Activated naive CD4-positive, alpha-beta T cell treated with anti-CD3 and anti-CD28 coated beads for 36 hours (primary cell): ENCODE measurements at places on chromosomes 7 and 10. TPM values are rescaled to one million over a fixed set of nuclear protein-coding genes. Genes with fewer than 3 reads are reported as not detected.

- H3K27ac ChIP-seq: no peak overlapping the region
- H3K36me3 ChIP-seq: peaks cover 14% of the 10 kb centered on the region
- H3K4me3 ChIP-seq: no peak overlapping the region
Observed at GRCh38 chr7:127955051-127955531, 76.1 kb downstream of the LRRC4 start.

- H3K36me3 ChIP-seq: no peaks in the 10 kb centered on the region
- peak overlapping the region; percentile 36 for H3K27ac ChIP-seq
- no peak overlapping the region for H3K4me3 ChIP-seq
- DNase-seq: peak; percentile 14
- peaks cover 19% of the 10 kb centered on the region for H3K4me1 ChIP-seq
Observed at GRCh38 chr10:16770670-16771069, 46.6 kb downstream of the RSU1 start.

GRCh38 chr10:100041306-100042002 lies 31.7 kb upstream of the DNMBP start:
- H3K36me3 ChIP-seq: no peaks in the 10 kb centered on the region
- peaks cover 7% of the 10 kb centered on the region for H3K4me1 ChIP-seq
- peaks cover 6% of the 10 kb centered on the region for H3K27me3 ChIP-seq
- no peak overlapping the region for H3K4me3 ChIP-seq

DNA sequence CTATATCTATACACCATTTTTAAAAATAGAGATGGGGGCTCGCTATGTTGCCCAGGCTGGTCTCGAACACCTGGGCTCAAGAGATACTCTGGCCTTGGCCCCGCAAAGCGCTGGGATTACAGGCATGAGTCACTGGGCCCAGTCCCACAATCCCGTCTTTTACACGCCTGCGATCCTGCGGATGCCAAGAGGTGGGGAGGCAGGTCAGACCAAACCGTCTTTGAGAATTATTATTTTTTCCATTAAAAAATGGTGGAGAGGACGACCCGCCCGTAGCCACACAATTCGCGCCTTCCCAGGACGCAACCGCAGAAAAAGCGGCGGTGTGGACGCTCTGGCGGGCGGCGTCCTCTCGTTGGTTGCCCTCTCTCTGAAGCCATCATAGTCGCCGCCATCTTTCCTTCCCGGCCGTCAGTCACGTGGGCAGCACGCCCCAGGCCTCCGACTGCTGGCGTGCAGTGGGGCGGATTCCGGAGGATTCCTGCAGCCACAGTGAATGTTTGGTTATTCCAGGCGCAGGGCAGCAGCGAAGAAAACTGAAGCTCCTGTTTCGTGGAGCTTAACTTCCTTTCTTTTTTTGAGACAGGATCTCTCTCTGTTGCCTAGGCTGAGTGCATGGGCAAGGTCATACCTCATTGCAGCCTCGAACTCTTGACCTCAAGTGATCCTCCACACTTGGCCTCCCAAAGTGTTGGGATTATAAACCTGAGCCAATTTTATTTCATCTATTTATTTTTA lies 9.9 kb upstream of the EPHB4 start:
- H3K4me3 ChIP-seq: peak overlapping the region; percentile 68
- peak overlapping the region; percentile 72 for H3K27ac ChIP-seq
- no peaks in the 10 kb centered on the region for H3K36me3 ChIP-seq
- peak; percentile 80 for DNase-seq

- H3K4me3 ChIP-seq: no peak overlapping the region
- no peaks in the 10 kb centered on the region for H3K36me3 ChIP-seq
- DNase-seq: no peak
- no peaks in the 10 kb centered on the region for H3K4me1 ChIP-seq
Observed at GRCh38 chr10:1893941-1894340, 156.6 kb upstream of the ADARB2 start.

Gene PLA2G12B
- not detected for total RNA-seq

GRCh38 chr7:66277492-66277891 lies 72.4 kb downstream of the TPST1 start:
- no peak for DNase-seq
- H3K36me3 ChIP-seq: no peaks in the 10 kb centered on the region
- no peak overlapping the region for H3K27ac ChIP-seq
- H3K4me1 ChIP-seq: no peaks in the 10 kb centered on the region
- no peak overlapping the region for H3K4me3 ChIP-seq

DNA sequence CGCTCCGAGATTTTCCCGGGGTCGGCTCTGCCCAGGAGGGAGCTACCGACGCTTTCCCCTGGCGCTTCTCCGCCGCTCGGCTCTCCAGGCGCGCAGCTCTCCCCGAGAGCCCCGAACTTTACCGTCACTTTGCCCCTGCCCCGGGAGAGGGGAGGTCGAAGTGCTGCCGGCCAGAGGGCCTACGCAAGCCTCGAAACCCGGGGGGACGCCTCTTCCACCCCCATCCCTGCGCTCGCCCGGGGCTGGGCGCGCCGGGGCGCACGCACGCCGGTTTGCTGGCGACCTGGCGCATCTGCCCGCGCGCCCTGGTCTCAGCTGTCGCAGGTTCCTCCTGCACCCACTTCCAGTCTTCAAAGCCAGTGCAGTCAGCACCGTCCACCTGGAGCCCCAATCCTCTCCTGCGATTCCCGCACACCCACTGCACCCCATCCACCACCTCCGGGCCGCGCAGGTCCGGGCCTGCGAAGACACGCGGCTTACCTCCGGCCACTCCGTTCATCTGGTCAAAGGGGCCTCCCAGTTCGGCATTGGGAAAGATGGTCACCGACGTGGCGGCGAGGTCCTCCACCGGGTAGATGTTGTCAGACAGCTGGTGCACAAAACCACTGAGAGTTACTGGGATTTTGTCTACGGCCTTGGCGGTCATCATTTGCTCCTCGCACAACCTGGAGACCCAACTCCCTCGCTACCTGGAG lies 638 bp downstream of the EGR2 start:
- peak overlapping the region; percentile 98 for H3K27ac ChIP-seq
- peaks cover 51% of the 10 kb centered on the region for H3K4me1 ChIP-seq
- peaks cover 33% of the 10 kb centered on the region for H3K36me3 ChIP-seq
- peak overlapping the region; percentile 95 for H3K4me3 ChIP-seq
- peaks cover 9% of the 10 kb centered on the region for H3K27me3 ChIP-seq

Gene SVOPL
- not detected for total RNA-seq

GRCh38 chr7:37040330-37040729 lies 316.0 kb upstream of the AOAH start:
- H3K36me3 ChIP-seq: peaks cover 58% of the 10 kb centered on the region
- H3K27ac ChIP-seq: no peak overlapping the region
- H3K4me3 ChIP-seq: no peak overlapping the region
- no peak for DNase-seq

GRCh38 chr10:103767756-103768155 lies 87.6 kb downstream of the SH3PXD2A start:
- no peak for DNase-seq
- peaks cover 66% of the 10 kb centered on the region for H3K4me1 ChIP-seq
- no peak overlapping the region for H3K4me3 ChIP-seq

Gene ADAM8
- total RNA-seq: 120 TPM

DNA sequence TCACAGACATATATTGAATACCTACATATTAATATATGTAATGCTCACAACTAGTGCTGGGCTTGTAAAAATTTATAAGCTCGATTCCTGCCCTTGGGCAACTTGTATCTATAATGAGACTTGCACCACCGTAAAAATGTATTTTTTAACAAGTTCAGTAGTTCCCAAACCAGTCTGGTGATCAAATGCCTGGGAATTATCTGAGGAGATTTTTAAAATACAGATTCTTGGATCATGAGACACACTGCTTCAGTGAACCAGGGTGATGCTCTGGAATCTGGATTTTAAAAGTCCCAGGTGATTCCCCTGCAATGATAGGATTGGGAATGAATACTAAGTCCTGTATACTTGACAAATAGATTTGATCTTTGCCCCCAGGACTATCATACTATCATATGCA lies 4.3 kb upstream of the MICU1 start:
- H3K4me3 ChIP-seq: no peak overlapping the region
- DNase-seq: no peak
- no peaks in the 10 kb centered on the region for H3K27me3 ChIP-seq
- no peaks in the 10 kb centered on the region for H3K36me3 ChIP-seq

GRCh38 chr7:122183106-122183505 lies 39.1 kb upstream of the AASS start:
- H3K4me3 ChIP-seq: no peak overlapping the region
- DNase-seq: no peak
- no peak overlapping the region for H3K27ac ChIP-seq
- H3K4me1 ChIP-seq: no peaks in the 10 kb centered on the region
- H3K27me3 ChIP-seq: no peaks in the 10 kb centered on the region
- no peaks in the 10 kb centered on the region for H3K36me3 ChIP-seq

DNA sequence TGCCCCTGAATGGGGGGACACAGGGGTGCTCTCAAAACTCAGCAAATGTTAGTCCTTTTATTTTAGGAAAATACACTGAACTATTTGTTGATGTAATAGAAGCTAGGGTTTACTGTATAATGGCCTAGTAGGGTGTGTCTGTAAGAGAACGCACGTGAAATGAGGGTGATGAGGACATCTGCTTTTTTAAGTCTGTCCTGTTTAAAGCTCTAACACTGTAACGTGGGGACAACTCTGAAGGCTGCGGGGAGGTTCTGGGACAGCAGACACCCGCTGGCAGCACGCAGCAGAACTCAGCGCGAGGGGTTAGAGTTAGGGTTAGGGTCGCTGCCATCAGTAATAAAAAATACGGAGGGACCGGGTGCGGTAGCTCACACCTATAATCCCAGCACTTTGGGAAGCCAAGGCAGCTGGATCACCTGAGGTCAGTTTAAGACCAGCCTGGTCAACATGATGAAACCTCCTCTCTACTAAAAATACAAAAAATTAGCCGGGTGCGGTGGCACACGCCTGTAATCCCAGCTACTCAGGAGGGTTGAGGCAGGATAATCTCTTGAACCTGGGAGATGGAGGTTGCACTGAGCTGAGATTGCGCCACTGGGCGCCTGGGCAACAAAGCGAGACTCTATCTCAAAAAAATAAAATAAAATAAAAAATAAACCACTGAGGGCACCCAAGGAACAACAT lies 98.0 kb downstream of the CTBP2 start:
- no peak overlapping the region for H3K27ac ChIP-seq
- no peak for DNase-seq
- H3K36me3 ChIP-seq: no peaks in the 10 kb centered on the region
- peaks cover 15% of the 10 kb centered on the region for H3K4me1 ChIP-seq

- H3K36me3 ChIP-seq: no peaks in the 10 kb centered on the region
- DNase-seq: no peak
- H3K27me3 ChIP-seq: no peaks in the 10 kb centered on the region
Observed at GRCh38 chr7:152476551-152476950, 40.7 kb upstream of the KMT2C start.

Gene FXYD4
- not detected for total RNA-seq

Gene H2BK1
- not detected for total RNA-seq

DNA sequence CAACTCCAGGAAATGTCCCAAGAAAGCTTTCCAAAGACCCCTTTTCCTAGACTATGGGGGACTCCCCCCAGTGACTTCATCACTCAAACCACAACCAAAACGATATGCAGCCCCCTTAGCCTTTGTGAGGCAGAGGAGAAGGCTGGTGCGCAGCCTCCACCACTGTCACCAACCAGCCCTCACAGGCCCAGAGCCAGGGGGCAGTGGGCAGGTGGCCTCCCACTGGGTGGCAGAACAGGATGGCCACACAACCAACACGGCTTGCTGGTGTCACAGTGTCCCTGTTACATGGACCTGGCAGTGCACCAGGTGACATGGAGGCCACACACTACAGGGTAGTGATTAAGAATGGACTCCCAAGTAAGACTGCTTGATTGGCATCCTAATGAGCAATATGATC lies 172.0 kb downstream of the PLXNA4 start:
- H3K27ac ChIP-seq: no peak overlapping the region
- no peaks in the 10 kb centered on the region for H3K4me1 ChIP-seq
- no peak overlapping the region for H3K4me3 ChIP-seq

DNA sequence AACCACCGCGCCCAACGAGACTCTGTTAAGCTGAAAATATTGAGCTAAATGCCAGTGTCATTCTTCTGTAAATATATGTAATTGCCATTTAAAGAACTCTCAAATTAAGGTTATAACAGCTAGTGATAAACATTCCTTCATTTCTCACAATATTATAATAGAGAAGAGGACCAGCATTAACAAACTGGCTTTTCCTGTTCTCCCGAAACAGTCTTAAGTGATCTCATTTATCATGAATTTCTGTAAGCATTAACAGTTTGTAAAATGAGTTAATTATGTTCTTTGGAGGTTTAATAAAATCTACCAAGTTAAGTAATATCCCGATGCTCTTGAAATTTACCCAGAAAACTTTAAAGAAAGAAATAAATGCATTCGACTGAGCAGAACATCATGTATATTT lies 352.8 kb downstream of the KCNMA1 start:
- no peaks in the 10 kb centered on the region for H3K36me3 ChIP-seq
- H3K27me3 ChIP-seq: peaks cover 10% of the 10 kb centered on the region
- no peak for DNase-seq
- H3K4me3 ChIP-seq: no peak overlapping the region

Gene SLC26A3
- not detected for total RNA-seq

DNA sequence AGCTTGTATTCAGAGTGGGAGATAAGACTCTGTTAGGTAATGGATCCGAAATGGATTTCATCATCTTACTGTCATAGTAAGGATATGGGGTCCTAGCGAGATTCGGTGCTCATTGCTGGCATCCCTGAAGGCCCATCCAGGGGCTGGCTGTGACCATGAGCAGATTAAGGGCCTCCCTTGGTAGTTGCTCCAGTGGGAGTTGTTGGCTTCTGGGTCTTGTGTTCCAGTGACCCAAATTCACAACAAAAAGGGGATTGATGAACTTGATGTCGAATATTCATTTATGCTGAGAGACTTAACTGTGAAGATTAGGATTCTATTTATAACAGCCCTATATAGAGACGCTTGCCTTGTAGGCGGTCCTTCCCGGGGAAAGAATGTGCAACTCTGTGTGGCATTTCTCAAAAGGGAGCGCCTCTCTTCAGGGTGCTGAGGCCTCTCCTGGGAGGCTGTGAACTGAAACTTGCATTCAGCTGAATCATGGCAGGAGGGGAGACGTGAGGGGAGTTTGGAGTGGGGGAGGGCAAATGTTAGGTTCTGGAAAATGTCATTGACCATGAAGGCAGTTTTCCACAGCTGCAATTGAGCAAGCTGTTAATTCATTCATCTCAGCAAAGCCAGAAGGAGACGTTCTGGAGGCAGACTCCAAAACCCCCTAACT lies 233.1 kb upstream of the FZD8 start:
- H3K4me1 ChIP-seq: no peaks in the 10 kb centered on the region
- H3K4me3 ChIP-seq: no peak overlapping the region
- H3K27ac ChIP-seq: no peak overlapping the region
- H3K36me3 ChIP-seq: no peaks in the 10 kb centered on the region
- no peak for DNase-seq

Gene GJD4
- not detected for total RNA-seq

- no peak overlapping the region for H3K27ac ChIP-seq
- peaks cover 10% of the 10 kb centered on the region for H3K27me3 ChIP-seq
- peaks cover 14% of the 10 kb centered on the region for H3K4me1 ChIP-seq
- H3K4me3 ChIP-seq: peak overlapping the region; percentile 88
Observed at GRCh38 chr7:75737856-75738603, 711 bp downstream of the HIP1 start.

DNA sequence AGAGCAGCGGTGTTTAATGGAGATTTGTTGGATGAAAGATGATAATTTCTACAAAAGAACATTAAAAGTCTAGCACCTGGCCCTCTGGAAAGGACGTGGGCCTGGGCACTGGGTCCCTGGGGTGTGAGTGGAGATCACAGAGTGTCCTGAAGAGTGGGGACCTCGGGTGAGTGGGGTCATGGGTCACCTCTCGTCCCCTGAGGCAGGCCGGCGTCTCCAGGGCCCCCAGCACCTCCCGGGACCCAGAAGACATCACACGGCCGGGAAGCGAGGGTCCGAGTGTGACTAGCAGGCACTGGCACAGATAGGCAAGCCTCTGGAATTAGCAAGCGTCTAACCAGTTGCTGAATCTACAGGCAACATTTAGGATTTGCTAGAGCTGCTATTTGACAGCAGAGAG lies 257.2 kb downstream of the MAD1L1 start:
- no peak for DNase-seq
- H3K4me1 ChIP-seq: peaks cover 15% of the 10 kb centered on the region
- no peaks in the 10 kb centered on the region for H3K27me3 ChIP-seq
- H3K4me3 ChIP-seq: no peak overlapping the region
